ENCODE measurements at places on chromosomes 5 and 9.

- no peak for DNase-seq
Measured at GRCh38 chr9:125659201-125659840, 47.7 kb downstream of the MAPKAP1 start.

GRCh38 chr5:97338729-97339128, 155.7 kb upstream of the RIOK2 start:
- DNase-seq, result no peak

DNA sequence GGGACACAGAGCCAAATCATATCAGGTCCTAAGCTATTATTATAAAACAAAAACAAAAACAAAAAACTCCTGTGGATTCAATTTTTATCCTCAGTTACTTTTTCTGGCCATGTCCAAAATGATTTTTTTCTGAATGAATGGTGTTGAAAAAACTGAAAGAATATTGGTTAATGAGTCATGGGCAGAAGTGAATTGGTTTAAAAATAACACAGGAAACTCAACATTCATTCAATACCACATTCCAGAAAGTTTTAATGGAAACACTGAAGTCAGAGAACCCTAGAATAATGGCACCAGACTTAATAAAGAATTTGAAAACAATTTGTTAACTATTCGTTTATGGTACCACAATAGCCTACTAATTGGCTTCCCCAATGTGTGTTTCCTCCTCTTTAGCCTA, 102.4 kb upstream of the CDH9 start:
- no peak for DNase-seq

- no peak for DNase-seq
Measured at GRCh38 chr9:83569326-83569725, 31.1 kb upstream of the FRMD3 start.

DNA sequence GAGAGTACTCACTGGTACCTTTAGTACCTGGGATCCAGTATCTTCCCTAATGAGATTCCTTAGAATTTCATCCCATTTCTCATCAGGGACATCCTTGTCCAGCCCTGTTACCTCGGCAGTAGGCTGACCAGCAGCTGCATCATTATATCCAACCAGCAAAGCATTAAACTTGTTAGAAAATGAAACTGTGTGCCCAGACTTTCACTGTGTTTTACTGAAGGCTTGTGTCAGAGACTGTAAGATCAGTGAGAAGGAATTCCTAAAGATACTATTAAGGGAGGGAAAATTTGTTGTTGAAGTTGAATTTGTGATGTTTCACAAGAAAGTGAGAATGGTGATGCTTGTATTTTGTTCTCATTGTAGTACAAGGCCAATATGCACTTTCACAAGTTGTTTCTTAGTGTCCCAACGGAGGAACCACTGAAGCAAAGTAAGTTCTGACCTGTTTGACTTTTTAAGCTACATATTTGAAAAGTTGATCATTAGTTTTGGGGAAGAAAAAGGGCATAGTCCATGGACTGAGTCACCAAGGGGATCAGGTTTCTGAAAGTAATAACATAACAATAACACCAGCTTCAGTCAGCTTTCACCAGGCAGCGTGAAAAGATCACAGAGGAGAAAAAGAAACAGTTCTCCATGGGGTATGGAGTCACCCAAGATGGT, 48.8 kb downstream of the GRAMD2B start:
- DNase-seq, result no peak

DNA sequence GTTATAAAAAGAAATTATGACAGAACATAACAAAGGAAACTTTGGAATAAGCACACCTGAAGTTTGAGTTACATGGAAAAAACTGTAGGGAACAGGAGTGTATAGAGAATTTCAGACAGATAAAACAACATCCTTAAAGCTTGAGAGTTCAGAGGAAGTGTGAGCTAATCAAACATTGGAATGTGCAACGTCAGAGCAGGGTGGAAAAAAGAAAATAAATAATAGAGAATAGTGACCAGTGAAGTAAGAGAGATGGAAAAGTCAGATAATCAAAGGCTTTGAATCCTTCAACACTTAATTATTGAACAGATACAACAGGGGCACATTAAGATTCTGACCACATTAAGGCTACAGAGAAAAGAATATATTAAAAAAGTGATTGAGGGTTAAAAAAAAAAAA, 128.5 kb upstream of the CDH10 start:
- DNase-seq, result no peak

DNA sequence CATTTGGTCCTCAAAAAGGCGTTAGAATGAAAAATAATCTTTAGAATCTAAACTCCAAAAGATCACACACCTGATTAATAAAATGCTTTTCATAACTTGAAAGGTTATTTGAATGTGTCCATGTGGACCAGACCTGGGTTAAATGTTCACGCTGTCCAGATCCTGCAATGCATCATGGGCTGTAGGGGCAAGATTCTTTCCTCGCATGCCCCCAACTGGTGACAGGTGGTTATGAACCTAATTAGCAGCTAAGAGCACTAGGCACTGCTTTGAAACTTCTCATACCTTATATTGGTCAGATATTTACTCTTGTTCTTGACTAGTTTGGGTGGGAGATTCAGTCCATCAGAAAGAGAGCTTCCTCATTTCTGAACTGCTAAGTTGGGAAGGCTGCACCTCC, 19.3 kb upstream of the PIP5K1B start:
- DNase-seq, result no peak
